Natural killer cell treated with Interleukin-12 subunit alpha and Interleukin-12 subunit beta and Interleukin-15 and Interleukin-18, amount 100 ng/mL, for 72 hours (primary cell): ENCODE measurements at places on chromosomes 16 and 17.

- H3K36me3 ChIP-seq, result peaks cover 7% of the 10 kb centered on the region
- peak overlapping the region; percentile 87 for H3K4me3 ChIP-seq
- peaks cover 42% of the 10 kb centered on the region for H3K4me1 ChIP-seq
- H3K27me3 ChIP-seq, result no peaks in the 10 kb centered on the region
- DNase-seq, result peak; percentile 77
- H3K27ac ChIP-seq, result peak overlapping the region; percentile 88
Observed at GRCh38 chr16:67537270-67537635, 8.6 kb downstream of the RIPOR1 start.

GRCh38 chr17:50180111-50180510 is 14.3 kb downstream of the SGCA start:
- H3K27me3 ChIP-seq, result peaks cover 11% of the 10 kb centered on the region
- H3K4me3 ChIP-seq, result no peak overlapping the region
- no peaks in the 10 kb centered on the region for H3K36me3 ChIP-seq
- peaks cover 19% of the 10 kb centered on the region for H3K4me1 ChIP-seq

DNA sequence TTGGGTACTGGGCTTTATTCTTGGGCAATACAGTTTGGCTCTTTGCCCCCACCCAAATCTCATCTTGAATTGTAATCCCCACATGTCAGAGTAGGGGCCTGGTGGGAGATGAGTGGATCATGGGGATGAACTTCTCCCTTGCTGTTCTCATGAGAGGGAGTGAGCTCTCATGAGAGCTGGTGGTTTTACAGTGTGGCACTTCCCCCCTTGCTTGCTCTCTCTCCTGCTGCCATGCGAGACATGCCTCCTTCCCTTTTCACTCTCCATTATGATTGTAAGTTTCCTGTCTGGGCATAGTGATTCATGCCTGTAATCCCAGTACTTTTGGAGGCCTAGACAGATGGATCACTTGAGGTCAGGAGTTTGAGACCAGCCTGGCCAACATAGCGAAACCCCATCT is 18.1 kb upstream of the CNEP1R1 start:
- H3K36me3 ChIP-seq, result no peaks in the 10 kb centered on the region
- H3K4me3 ChIP-seq, result no peak overlapping the region
- no peak for DNase-seq
- H3K4me1 ChIP-seq, result no peaks in the 10 kb centered on the region

DNA sequence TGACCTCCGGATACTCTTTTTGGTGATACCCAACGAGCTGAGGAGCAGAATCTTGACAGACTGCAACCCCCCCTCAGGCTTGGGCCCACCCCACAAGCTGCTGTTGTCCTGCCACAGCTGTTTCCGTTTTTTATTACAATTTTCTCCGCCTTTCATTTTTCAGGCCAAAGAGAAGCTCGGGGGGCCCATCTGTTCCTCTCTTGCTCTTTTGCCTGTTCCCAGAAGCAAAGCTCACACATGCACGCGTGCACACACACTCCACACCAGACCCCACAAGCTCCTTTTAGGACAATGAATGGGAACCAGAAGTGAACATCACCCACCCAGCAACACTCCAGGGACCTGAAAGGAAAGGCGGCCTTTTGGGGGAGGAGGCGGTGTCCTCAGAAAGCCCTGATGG is 16.3 kb downstream of the SOX9 start:
- DNase-seq, result no peak
- no peaks in the 10 kb centered on the region for H3K36me3 ChIP-seq
- peaks cover 8% of the 10 kb centered on the region for H3K27me3 ChIP-seq
- no peak overlapping the region for H3K27ac ChIP-seq
- no peak overlapping the region for H3K4me3 ChIP-seq
- H3K4me1 ChIP-seq, result no peaks in the 10 kb centered on the region

GRCh38 chr17:82835122-82835521 is 4.7 kb downstream of the ZNF750 start:
- H3K27me3 ChIP-seq, result no peaks in the 10 kb centered on the region
- H3K4me3 ChIP-seq, result no peak overlapping the region

DNA sequence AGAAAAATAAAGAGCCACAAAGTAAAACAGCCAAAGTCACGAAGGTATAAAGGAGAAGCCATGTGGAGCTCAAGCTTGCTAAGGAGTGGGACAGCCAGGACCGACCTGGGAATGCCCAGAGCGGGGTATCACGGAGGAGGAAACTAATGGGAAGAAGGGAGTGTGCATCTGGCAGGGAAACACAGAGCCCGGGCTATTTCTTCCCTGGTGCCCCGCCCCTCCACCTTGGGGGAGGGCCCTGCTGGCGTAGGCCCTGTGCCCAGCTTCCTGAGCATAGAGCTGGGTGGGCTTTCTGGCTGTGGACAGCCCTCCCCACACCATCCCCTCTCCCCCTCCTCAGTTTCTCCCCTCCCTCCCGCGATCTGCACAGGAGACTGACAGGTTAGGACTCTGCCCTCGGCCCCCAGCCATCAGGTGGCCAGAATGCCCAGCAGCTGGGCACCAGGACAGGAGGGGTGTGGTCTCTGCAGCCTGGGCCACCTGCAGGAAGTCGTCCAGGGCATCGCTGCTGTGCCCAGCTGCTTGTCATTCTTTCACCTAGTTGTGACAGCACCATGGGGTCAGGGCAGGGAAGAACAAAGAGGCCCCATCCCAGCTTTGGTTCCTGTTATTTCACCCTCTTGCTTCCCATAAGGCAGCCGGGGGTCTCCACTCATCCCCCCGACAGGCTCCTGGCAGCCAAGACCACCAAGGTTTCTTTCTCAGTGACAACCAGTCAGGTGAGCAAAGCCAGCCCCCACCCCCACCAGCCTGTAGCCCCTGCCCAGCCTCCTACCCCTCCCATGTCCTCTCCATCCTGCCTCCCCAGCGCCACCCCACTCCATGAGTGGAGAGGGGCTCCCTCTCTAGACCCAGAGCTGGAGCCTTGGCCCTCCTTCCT is 7.1 kb upstream of the DCAF7 start:
- peaks cover 14% of the 10 kb centered on the region for H3K27me3 ChIP-seq
- no peak overlapping the region for H3K4me3 ChIP-seq
- no peak overlapping the region for H3K27ac ChIP-seq
- DNase-seq, result no peak

DNA sequence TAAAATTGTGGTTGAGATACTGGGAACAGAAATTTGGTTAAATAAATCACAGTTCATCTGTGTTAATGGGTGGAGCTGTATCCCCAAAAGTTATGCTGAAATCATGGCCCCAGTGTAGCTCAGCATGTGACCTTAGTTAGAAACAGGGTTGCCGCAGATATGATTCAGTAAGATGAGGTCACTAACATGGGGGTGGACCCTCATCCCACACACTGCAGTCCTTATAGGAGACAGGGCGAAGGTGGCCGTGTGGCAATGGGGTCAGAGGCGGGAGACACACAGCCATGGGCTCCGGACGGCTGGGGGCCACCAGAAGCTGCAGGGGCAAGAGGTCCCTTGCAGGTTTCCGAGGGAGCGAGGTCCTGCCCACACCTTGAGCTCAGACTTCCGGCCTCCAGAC is 10.7 kb downstream of the GALNS start:
- DNase-seq, result no peak
- no peaks in the 10 kb centered on the region for H3K36me3 ChIP-seq
- H3K4me1 ChIP-seq, result no peaks in the 10 kb centered on the region
- no peaks in the 10 kb centered on the region for H3K27me3 ChIP-seq

DNA sequence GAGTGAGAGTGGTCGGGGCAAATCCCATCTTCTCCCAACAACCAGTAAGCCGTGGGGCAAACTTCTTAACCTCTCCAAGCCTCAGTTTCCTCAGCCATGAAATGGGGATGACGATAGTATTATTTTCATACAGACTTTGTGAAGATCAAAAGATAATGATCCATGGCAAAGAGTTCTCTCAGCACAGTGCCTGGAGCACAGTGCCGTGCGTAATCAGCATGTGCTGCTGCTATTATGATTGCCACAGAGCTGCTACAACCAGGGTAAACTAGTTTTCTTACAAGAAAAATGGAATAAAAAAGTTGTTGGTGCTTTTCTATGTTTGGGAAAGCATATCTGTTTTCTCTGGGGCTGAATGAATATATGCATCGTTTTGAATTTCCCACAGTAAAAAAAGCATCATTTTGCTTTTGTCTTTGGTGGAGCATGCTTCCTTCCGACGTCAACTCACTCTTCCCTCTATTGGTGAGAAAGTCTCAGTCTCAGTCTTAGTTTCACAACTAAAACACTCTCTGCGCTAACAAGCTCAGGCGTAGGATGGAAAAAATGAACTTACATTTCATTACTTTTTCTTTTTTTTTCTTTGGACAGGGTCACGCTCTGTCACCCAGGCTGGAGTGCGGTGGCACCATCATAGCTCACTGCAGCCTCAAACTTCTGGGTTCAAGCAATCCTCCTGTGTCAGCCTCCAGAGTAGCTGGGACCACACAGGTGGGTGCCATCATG is 37.2 kb downstream of the CDK5R1 start:
- peak overlapping the region; percentile 92 for H3K27ac ChIP-seq
- peaks cover 78% of the 10 kb centered on the region for H3K4me1 ChIP-seq
- no peaks in the 10 kb centered on the region for H3K27me3 ChIP-seq
- peak overlapping the region; percentile 62 for H3K4me3 ChIP-seq

DNA sequence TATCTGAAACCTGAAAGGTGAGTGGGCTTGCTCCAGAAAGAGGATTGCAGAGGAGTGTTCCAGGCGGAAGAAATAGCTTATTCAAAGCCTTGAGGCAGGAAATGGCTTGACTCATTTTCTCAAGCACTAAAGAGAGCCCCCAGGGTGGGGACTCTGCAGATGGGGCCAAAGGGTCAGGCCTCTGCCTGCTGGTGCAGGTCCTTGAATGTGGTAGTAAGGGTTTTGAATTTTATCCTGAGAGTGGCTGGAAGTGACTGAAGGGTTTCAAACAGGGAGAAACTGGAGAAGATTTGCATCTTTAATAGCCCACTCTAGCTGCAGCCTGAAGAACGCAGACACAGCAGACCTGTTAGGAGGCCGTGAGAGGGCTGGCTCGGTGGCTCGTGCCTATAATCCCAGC is 144.4 kb downstream of the CCT6B start:
- peaks cover 5% of the 10 kb centered on the region for H3K4me1 ChIP-seq
- DNase-seq, result peak; percentile 16
- H3K36me3 ChIP-seq, result no peaks in the 10 kb centered on the region
- H3K27me3 ChIP-seq, result peaks cover 22% of the 10 kb centered on the region
- no peak overlapping the region for H3K27ac ChIP-seq

DNA sequence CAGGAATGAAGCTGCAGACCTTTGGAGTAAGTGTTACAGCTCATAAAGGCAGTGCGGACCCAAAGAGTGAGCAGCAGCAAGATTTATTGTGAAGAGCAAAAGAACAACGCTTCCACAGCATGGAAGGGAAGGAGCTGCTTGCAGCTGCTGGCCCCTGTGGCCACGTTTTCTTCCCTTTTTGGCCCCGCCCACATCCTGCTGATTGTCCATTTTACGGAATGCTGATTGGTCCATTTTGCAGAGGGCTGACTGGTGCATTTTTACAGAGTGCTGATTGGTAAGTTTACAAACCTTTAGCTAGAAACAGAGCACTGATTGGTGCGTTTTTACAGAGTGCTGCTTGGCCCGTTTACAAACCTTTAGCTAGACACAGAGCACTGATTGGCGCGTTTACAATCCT is 841.5 kb downstream of the CDH11 start:
- H3K27ac ChIP-seq, result no peak overlapping the region
- H3K27me3 ChIP-seq, result no peaks in the 10 kb centered on the region
- no peak for DNase-seq
- no peaks in the 10 kb centered on the region for H3K4me1 ChIP-seq
- no peak overlapping the region for H3K4me3 ChIP-seq

DNA sequence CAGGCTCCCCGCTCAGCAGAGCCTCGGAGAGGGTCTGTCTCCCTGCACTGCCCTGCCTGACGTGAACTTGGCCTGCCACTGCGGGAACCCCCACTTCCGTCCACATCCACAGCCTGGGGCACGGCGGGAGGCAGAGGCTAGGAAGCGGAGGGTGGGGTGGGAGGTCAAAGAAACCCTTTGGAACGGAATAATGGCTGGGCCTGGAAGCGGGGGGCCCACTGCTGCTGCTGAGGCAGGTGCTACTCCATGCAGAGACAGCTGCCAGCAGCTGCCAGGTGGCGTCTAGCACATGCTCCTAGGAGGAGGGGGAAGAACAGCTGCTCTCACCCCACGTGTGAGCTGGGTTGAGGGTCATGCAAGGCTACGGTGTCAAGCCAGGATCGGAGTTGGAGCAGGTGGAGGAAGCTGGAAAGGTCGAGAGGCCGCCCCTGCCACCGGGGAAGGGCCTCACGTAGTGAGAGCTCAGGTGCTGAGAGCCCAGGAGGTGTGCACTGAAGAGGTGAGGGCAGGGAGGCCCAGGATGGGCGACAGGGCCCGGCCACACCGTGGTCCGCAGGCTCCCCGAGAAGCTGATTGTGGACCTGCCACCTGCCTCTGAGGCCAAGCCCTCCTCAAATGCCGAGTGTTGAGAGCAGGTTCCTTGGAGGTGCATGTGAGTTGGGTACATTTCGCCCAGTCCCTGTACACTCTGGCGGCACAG is 9.8 kb downstream of the FSCN2 start:
- no peaks in the 10 kb centered on the region for H3K36me3 ChIP-seq
- H3K4me3 ChIP-seq, result no peak overlapping the region
- peaks cover 6% of the 10 kb centered on the region for H3K4me1 ChIP-seq

DNA sequence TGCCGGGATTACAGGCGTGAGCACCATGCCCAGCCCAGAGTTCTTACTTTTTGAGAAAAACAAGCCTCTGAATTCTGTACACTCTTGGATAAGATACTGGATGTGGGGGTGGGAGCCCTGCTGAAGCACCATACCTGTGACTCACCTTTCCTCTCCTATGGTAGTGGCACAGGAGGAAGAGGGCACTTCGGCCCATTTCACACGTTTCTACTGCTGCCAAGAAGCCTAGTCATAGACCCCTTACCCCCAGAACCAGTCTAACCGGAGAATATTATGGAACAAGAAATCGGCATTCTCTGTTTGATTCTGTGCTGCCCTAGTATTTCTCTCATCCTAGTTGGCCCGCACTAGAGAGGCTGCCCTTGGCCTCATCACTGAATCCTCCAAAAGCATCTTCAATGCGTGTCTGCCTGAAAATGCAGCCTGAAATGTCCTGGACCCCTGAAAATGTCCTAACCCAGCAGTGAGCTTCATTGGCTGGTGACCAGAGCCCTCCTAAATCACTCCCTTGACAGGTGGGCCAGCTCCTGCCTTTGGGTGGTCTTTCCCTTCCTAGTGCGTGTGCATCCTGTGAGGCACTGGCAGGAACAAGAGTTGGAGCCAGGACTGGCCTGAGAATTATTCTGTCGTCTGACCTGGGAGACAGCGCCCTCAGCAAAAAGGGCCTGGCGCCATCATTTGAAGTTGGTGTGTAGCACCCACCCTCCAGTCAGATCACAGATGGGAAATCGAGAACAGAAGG is 37.9 kb downstream of the NDEL1 start:
- H3K27ac ChIP-seq, result no peak overlapping the region
- no peak overlapping the region for H3K4me3 ChIP-seq
- H3K4me1 ChIP-seq, result peaks cover 4% of the 10 kb centered on the region
- no peaks in the 10 kb centered on the region for H3K27me3 ChIP-seq
- peaks cover 5% of the 10 kb centered on the region for H3K36me3 ChIP-seq

DNA sequence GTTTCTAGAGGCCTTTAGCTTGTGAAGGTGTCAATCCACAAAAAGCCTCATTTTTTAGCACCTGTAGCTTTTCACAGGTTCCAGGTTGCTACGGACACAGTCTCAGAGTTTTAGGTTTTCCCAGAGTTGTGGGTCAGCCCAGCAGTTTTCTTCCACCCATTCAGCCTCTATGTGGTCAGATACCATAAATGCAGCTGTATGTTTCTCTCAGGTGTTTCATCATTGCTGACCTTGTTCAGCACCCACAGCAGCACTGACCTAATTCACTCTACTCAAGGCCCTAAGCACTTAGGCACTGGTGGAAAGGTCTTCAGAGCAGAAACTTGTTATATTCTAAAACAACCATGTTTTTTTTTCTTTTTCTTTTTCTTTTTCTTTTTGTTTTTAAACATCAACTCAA is 15.0 kb upstream of the SPACA3 start:
- peaks cover 10% of the 10 kb centered on the region for H3K27me3 ChIP-seq
- H3K36me3 ChIP-seq, result no peaks in the 10 kb centered on the region
- no peak overlapping the region for H3K27ac ChIP-seq
- H3K4me3 ChIP-seq, result no peak overlapping the region
